ENCODE measurements at places on chromosomes 7 and 10.

DNA sequence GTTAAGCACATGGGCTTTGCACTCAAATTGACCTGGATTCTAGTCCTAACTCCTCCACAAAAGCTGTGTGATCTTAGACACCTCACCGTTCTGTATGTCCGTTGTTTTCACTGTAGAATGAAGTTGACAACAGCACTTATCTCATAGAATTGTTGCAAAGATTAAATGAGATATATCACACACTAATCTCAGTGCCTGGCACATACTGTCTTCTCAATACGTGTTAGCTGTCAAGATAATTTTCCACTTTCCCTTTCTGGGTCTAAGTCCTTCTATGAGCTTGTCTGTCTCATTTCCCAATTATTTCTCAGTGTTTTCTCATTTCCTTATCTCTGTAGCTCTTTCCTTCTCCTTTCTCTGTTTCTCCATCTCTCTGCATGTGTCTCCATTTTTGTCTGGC is 296.6 kb downstream of the KCNMA1 start:
- no peak for DNase-seq

- DNase-seq: no peak
These were observed 19.8 kb upstream of the WIPI2 start for GRCh38 chr7:5170251-5170650.

DNA sequence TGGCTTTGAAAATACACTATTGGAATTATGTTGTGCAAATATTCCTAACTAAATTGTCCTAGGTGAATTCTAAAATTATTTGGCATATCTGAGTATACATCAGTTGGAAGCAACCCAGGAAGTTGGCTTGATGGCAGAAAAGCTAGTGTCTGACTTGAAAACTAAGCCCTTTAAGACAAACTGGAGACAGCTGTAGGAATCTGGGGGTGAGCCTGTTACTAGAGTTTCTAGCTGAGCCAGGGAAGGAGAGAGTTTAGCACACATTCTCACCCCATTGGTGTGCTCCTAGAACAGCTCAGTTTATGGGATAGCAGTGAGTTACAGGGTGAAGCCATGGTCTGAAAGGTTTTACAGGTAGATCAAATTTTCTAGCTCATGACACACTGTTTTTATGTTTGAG is 210.2 kb upstream of the SLC26A5 start:
- no peak for DNase-seq

DNA sequence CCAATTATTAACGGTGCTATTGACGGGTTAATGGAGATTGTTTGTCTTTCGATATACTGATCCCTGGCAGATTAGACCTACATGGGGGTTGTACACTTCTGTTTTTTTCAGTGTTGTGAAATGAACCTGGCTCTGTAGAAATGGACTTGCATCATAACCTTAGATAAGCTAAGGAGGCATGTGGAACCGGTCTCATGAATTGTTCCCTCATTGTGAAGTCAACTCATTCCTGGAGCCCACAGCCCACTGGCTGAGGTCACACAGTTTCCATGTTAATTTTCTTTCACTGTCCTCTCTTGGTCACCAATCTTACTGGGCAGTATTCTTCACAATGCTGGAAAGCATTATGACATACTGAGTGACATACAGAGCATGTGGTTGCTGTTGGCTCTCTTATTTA is 202.8 kb downstream of the BMPER start:
- no peak for DNase-seq

DNA sequence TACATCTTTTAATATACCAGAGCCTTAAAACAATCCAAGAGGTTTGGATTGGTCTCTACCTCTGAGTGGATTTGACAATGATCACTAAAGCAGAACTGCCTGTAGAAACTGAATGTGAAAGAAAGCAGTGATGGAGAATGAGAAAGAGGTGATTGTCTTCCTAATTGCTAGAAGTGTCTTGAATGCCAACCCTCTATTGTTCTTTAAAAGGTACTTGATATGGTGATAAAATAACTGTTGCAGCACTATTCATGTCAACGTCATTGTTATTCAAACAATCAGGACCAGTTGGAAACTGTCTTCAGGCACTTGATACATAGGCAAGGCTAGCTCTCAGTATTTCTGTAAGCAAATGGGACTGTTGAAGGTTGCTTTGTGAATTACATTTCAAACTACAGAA is 47.9 kb upstream of the ITPRID1 start:
- no peak for DNase-seq

- DNase-seq: no peak
These were observed 14.3 kb downstream of the GTPBP4 start for GRCh38 chr10:1002425-1003006.

GRCh38 chr10:65172249-65172648 is 1651.0 kb downstream of the REEP3 start:
- DNase-seq: no peak

- no peak for DNase-seq
These were observed 268.2 kb downstream of the PTEN start for GRCh38 chr10:88131511-88132139.

- no peak for DNase-seq
These were observed 265.6 kb upstream of the FOXK1 start for GRCh38 chr7:4416396-4417056.

DNA sequence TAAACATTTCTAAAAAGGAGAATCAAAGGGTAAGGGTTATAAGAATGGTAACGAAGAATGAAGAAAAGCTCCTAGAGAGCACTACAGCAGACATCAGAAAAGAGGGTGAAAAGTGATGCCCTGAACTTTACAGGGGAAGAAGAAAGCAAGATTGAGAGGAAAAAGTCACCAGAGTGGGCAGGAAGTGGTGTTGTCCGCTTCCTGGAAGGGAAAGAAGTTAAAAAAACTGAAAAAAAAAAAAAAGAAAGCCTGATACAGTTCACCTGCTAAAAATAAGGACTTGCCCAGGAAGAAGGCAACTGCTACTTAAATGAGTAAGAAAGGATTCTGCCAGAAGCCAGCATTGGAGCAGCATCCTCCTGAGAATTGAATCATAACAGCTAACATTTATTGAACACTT is 330.1 kb upstream of the PHF14 start:
- DNase-seq: no peak

DNA sequence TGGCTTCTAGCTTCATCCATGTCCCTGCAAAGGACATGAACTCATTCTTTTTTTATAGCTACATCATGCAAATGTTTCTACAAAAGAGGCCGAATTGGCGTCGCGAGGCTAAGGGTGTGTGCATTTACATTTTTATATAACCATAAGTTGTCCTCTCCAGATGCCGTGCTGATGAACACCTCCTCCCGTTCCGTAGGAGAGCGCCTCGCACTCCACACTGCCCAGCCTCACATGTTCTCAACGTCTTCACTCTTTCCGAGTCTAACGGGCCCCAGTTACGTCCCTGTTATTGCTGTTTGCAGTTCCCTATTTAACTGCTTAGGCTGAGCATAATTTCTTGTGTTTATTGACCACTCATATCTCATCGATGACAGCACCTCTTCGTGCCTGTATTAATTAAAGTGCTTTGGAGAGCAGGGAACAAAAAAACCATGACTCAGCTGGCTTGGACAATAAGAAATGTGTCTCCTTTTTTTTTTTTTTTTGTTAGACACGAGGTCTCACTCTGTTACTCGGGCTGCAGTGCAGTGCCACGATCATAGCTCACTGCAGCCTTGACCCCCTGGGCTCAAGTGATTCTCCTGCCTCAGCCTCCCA is 113.5 kb upstream of the SDK1 start:
- DNase-seq: no peak

DNA sequence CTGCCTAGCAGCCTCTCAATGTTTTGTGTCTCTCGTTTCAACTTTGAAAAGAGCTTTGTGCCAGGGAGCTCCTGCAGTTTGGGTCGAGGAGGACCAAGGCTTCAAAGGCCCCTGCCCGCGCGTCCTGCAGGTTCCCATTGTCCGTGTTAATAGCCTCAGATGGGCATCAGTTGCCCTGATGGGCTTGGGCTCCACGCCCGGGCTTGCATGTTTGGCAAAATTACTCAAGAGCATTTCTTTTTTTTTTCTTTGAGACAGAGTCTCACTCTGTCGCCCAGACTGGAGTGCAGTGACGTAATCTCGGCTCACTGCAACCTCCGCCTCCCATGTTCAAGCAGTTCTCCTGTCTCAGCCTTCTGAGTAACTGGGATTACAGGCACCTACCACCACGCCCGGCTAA is 636.6 kb downstream of the SDK1 start:
- DNase-seq: no peak

GRCh38 chr7:123662755-123663154 is 7.1 kb downstream of the LMOD2 start:
- no peak for DNase-seq

- DNase-seq: no peak
These were observed 249.2 kb downstream of the SFMBT2 start for GRCh38 chr10:7161484-7162250.

DNA sequence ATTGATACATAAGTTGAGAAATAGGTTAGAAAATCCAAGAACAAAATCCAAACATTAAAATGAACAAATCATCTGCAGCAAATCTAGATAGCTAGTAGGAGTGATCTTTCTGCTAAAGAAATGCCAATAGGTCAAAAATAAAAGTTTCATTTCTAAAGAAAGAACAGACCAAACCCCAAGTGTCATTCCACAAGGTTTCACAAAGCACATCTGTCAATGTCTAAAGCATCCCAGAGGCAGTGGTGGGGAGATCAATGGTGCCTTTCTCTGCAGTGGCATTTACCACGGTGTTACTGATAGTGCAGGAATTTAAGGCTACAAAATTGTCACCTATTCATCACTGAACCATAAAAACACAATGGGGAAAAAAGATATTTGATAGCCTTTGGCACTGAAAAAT is 147.9 kb downstream of the PARD3 start:
- no peak for DNase-seq

DNA sequence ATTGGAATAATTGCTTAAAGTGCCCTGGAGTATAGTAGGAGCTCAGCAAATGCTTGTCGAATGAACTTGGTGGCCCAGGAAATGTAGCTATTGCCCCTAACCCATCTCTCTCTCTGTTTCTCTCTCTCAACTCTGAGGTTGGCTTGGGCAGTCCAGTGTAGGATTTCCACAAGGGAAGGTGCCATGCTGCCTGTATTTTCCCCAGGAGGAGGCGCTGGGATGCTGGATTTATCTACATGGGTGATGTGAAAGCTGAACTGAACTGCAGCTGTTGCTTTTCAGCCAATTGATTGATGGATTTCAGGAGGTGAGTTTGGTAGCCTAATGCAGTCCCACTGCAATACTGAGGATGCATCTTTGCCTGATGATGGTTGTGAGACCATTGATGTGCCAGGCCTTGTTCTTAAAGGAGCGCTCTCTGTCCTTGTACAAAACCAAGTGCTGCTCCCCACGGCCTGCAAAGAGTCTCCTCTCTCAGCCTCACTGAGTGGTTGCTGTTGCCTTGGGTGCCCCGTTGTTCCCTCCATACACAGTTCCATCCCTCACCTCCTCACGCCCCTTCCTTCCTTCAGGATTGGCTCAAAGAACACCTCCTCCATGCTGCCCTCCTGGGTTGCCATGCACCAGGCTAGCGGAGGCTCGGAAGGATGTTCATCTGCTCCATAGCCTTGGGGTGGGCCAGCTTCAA is 200.6 kb downstream of the GLRX3 start:
- DNase-seq: no peak

GRCh38 chr7:21281193-21281592 is 146.7 kb upstream of the SP4 start:
- DNase-seq: no peak

GRCh38 chr10:47320812-47321211 is 1.4 kb upstream of the GDF2 start:
- no peak for DNase-seq

DNA sequence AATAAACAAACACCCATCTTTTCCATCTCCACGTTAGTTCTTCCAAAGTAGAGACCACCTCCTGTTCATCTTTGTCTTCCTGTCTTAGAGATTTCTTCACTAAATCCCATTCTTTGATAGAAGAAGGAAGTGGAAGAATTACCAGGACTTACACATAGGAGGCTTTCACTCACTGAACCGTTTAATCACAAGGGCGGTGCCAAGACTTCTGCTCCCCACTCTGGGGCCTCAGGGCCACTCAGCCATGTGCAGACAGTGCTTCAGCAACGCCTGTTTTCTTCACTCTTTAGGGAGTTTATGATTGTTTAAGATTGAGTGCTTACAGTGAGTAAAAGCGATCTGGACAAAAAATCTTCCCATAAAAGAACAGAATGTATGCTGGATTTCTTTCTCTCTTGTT is 63.9 kb upstream of the SORCS3 start:
- DNase-seq: no peak

DNA sequence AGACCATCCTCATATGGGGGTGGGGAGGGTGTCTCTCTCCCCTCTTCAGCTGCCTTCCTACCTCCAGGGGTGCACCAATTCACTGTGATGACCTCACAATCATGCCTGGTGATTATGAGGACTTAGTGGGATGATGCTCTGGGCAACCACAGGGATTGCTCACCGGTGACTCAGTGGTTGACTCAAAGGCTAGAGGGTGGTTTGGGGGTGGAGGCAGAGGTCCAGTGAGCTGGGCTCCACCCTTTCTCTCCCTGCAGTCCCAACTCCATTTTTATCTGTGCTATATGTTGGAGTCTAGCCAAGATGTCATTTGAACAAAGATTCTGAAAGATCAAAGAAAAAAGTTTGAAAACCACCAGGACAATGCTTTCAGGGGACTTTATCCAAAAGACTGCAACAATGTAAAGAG is 286.9 kb downstream of the KCNMA1 start:
- DNase-seq: no peak

- DNase-seq: no peak
These were observed 66.0 kb downstream of the IPMK start for GRCh38 chr10:58201704-58202103.

DNA sequence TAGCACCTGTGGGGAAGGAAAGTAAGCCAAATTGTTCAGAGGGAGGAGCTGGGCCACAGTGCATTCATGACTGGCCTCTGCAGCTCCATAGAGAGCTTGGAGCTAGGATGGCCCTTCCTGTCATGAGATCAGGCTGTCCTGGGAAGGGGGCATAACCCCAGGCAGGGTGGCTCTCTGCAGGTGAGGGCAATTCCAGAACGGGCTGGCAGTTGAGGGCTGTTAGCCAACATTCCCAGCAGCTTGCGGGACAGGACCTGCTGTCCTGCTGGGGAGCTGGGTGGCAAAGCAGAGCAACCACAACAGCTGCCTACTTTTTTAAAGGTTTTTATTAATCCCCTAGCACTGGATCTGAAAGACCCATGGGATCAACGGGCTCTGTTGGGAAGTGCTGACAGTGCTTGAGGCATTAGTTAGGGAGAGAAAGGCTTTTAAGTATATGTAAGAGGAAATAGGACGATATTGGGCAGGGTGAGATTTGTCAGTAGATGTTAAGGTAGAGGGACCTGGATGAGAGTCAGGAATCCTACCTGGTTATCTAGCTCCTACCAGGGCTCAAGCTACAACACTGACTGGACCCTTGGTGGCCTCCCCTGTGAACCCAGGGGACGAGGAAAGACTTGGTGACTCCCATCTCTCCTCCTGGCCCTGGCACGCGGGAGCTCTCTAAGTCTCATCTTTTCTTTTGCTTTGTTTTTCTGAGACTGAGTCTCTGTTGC is 77.8 kb downstream of the NAMPT start:
- DNase-seq: no peak

GRCh38 chr7:105677410-105677730 is 96.1 kb upstream of the EFCAB10 start:
- DNase-seq: no peak

- DNase-seq: no peak
These were observed 24.8 kb downstream of the NPTX2 start for GRCh38 chr7:98641646-98642500.

Data from left renal cortex interstitium (tissue), 4 donors.